Stimulated activated CD8-positive, alpha-beta memory T cell treated with anti-CD3 and anti-CD28 coated beads, Interleukin-15, amount 100 ng/mL, for 1 hour (primary cell): ENCODE measurements at places on chromosomes 4 and X.

DNA sequence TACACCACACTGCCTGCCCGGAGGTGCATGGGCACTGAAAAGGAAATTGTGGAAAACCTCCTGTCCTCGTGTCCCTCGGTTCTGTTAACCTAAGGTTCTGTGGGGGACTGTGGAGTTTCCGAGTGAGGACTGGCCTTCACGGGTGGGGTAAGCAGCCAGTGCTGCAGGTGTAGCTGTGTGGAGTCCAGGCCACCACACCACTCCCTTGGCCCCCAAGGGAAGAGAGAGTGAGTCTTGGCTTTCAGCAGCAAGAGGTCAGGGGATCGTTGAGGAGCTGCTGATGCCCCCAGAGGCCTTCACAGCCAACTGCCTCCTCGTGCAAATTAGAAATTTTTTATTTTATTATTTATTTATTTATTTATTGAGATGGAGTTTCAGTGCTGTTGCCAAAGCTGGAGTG lies 20.4 kb downstream of the BEND4 start:
- no peak for DNase-seq

DNA sequence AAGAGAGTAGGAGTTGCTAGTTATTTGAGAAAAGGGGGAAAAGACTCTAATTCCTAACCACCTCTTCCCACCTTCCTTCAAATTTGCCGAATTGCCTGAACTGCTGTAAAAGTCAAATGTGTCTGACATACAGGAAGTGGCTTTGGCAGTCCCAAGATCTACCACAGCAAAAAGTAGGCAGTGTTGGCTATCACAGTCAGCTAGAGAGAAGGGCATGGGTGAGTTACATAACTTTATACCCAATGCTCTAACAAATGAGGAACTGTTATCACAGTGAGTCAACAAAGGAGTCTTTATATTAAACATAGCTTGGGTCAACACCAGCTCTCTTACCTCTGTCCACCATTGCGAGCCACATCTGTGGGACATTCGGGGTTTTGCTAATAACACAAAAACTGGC lies 2.4 kb upstream of the MBNL3 start:
- no peak for DNase-seq

DNA sequence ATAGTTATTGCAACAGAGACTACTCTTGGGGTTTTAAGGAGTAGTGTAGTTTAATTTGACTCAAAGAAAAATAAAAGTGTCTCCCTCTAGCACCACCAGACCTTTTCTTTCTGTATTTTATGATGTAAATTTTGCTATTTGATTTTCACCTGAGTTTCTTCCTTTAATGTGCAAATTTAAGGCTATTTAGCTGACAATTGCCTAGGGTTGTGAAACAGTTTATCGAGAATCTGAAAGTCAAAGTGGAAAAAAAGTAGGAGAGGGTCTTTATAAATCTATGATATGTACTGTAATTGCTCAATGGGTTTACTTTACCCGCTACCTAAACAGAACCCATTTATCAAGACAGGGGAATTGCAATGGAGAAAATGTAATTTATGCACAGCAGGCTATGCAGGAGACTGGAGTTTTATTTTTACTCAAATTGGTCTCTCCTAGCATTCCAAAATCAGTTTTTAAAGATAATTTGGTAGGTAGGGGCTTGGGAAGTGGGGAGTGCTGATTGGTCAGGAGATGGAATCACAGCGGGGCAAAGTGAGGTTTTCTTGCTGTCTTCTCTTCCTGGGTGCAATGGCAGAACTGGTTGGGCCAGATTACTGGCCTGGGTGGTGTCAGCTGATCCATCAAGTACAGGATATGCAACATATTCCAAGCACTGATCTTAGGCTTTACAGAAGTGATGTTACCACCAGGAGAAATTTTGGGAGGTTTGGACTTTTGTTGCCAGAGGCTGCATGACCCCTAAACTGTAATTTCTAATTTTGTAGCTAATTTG lies 228.6 kb upstream of the TACR3 start:
- DNase-seq, result no peak

DNA sequence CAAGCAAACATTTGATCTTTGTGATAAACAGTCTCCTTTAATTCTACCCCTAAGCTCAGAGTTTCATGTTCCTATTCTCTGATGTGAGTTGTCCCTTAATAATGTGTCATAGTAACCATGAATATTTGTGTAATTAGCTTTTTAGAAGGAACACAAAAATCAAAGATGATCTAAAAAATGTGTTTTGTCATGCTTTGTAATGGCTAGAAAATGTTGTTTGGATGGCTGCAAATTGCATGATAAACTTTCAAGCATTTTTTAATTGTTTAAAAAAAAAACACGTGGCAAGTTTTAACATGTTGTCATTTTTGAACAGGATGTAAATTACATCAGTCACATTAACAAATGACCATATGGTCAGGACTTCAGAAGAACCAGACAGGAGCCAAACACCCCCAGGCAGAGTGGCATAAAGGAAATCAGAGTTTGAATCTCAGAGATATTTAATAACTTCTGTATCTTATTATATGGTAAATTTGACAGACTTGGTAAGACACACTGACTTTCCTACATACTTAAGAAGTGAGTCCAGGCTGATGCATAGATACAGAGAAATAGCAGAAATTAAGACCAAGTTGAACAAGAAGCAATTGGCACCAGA lies 223.9 kb upstream of the VEGFC start:
- no peak for DNase-seq

- no peak for DNase-seq
These were observed 515.7 kb downstream of the RPA4 start for GRCh38 chrX:97399400-97399799.

DNA sequence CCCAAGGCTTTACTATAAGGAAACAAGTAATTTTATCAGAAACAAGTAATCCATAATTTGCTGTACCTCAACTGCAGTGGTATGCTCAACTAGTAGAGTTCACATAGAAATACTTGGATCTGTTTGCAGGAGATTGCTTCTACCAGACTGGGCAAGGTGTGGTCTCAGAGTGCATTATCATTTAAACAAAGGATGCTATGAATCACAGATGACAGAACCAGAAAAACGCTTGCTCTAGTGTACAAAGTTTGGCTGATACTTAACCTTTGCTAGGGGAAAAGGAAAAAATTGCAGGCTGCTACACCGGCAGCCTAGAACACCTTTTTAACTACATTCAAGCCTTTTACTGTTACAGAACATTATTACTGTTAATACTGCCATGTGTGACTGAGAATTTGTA lies 97.1 kb downstream of the ENOX2 start:
- DNase-seq, result no peak

DNA sequence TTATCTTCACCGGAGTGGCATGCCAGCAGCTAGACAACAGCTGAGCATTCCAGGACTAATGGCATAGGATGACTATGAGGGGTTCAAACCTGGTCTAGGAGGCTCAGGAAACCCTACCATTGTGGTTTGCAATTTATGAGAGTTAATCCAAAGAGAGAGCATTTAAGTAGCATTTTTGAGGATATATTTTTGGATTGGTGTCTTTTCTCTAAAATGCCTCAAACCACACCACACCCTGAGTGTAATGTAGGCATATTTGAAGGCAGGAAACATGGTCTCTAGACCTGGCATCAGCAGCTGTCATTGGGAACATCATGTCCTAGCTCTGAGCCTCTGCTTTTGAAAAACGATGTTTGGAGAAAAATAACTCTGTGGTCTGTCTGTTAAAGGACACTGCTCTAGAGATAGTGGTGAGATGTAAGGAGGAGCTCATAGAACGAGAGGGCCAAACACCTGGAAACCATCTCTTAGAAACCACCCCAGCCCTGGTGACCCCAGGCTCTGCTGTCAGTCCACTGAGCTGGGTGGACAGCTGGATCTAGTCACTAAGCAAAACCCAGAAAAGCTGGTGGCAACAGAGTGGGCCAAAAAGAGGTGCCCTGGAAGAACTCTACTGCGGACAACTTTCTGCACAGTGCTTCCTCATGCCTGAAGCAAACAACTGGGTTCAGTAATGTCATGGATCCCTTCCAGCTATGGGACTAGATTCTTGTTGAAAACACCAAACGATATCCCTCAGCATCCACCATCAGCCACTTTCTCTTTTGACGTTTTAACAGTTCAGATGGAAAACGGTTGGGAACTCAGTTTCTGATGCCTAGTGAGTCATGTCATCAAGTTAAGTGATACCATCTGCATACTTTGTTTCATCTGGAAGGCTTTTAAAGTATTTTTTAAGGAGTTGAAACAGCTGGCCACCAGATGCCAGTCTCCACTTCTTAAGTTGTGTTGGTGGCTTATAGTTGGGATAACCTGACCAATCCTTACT lies 100.2 kb upstream of the C1QTNF7 start:
- DNase-seq, result no peak

DNA sequence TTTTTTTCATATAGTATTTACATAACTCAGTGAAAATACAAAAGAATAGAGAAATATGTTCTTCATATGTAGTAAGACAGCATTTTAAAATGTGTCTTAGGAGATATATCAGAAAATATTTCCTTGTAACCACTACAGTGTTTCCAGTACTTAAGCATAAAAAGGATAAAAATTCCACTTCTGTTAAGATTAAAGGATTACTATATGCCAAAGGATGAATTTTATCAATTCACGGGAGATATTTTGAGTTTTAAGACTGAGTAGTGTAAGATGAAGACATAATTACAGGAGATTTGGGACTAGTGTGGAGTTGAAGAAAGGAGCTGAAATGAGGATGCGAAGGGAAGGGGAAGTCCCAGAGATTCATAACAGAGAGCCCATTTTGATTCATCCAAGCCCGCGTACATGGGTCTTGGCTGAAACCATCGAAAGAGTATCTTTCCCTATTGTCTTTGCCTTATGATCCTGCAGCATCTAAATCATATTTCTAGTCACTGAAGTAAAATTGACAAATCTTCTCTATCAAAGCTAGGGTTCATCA lies 58.7 kb downstream of the MAD2L1 start:
- no peak for DNase-seq
